ENCODE measurements at places on chromosomes 3 and 15.

GRCh38 chr3:168585544-168585943 lies 489.8 kb upstream of the GOLIM4 start:
- no peak for DNase-seq

DNA sequence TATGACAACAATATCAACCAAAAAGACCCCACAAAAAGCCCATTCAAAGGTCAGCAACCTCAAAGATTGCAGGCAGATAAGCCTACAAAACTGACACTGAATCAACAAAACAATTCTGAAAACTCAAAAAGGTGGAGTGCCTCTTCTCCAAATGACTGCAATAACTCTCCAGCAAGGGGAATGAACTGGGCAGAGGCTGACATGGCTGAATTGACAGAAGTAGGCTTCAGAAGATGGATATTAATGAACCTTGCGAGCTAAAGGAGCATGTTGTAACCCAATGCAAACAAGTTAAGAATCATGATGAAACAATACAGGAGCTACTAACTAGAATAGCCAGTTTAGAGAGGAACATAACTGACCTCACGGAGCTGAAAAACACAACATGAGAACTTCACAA lies 20.4 kb upstream of the SLC25A38 start:
- DNase-seq, result no peak

- DNase-seq, result no peak
Observed at GRCh38 chr3:38374221-38374620, 27.6 kb downstream of the XYLB start.

DNA sequence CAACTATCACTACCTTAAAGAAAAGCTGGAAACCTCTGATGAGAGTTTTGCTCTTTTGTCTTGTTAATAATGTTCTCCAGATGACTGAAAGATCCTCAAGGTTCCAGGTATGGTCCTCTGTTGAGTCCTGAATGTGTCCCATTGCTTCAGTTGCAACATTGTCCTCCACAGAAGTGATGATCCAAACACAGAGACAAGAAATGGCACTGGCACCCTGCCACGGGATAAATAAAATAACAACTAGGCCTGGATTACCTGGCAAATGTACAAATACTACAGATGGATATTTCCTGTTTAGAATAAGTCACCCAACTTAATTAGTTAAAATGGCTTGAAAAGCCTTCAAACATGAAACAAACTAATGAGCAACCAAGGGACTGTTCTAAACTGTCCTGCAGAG lies 58.3 kb downstream of the EIF3J start:
- no peak for DNase-seq

GRCh38 chr15:25525741-25526140 lies 86.9 kb upstream of the UBE3A start:
- no peak for DNase-seq

- no peak for DNase-seq
Observed at GRCh38 chr3:127221037-127221436, 28.1 kb downstream of the PRR23E start.

DNA sequence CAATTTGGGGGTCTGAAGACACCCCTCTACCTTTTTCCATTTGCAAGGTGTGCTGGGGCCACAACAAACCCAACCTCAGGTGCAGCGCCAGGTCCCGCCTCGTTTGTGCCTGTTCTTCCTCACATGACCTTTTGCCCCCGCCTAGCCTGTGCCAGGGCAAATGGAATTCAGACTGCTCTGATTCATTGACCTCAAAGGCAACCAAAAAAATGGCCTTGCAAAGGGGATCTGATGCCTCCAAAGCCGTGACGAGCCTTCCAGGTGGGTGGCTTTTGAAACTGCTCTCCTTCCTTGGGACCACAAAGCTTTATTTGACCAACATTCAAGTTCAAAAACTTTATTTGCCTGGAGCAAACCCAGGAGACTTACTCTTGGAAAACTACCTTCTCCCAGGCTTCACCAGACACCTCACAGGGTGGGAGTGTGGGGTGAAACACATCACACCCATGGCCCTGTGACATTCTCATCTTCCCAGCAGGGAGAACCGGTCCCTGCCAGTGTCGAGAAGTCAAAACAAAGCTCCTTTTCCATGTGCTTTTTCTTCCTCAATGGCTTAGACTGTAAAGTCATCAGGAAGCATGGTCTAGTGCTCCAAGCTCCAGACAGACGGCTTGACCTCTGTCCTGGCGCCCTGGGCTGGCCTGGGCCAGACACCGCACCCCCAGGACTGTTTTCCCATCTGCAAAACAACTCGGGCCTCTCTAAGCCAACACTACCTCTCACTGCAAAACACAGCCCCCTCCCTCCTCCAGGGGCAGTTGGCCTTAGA lies 103.9 kb upstream of the HES1 start:
- DNase-seq, result no peak

- DNase-seq, result no peak
Observed at GRCh38 chr15:41281236-41281635, 50.2 kb downstream of the CHP1 start.

DNA sequence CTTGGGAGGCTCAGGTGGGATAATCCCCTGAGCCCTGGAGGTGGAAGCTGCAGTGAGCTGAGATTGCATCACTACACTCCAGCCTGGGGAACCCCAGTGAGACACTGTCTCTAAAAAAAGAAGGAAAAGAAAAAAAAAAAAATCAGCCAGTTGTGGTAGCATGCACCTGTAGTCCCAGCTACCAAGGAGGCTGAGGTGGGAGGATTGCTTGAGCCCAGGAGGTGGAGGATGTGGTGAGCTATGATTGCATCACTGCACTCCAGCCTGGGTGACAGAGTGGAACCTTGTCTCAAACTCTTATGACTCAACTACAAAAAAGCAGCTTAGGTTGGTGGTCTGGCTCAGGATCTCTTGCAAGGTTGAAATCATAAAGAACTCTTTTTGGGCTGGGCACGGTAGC lies 19.3 kb upstream of the GPX1 start:
- peak; percentile 52 for DNase-seq

DNA sequence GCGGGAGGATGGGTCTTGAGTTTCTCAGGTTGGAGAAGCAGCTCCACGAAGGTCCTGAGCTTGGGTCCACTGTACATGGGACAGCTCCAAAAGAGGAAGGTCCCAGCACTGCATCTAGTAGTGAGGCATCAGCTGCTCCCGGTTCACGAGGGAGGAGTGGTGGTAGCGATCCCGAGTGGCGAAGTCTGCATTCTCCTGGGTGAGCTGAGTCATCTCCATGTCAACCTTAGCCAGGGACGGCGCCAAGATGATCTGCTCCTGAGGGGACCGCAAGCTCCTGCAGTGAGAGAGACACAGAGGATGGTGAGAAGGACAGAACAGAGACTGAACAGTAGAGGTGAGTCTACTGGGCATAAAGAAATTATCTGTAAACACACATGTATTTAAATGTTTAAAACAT lies 28.0 kb upstream of the HEG1 start:
- DNase-seq, result no peak

DNA sequence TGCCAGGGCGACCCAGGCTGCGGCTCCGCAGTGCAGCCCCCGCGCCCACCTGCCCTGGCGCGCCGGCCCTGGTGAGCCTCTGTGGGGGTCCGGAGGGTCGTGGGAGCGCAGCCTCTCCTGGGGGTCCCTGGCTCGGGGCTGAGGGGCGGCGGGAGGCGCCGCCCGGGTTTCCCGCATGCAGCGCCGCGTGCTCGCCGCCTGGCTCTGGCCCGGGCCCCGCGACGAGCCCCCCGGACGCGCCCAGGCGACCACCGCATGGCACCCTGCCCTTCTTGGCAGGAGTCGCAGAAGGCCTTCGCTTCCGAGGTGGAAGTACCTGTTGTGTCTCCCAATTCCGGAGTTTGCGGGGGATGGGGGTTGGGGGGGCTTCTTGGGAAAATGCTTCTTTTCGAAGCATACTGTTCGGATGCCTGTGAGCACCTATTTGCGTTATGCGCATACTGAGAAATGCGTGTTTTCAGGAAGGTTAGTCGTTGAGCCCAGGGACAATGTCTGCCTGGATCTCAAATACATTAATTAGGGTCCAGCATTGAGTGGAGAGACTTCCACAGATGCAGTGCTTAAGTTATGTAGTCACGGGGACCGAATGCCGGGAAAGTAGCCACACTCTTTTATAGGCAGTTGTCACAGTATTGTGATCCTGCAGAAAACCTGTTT lies 1.3 kb downstream of the GABRA5 start:
- DNase-seq, result no peak

DNA sequence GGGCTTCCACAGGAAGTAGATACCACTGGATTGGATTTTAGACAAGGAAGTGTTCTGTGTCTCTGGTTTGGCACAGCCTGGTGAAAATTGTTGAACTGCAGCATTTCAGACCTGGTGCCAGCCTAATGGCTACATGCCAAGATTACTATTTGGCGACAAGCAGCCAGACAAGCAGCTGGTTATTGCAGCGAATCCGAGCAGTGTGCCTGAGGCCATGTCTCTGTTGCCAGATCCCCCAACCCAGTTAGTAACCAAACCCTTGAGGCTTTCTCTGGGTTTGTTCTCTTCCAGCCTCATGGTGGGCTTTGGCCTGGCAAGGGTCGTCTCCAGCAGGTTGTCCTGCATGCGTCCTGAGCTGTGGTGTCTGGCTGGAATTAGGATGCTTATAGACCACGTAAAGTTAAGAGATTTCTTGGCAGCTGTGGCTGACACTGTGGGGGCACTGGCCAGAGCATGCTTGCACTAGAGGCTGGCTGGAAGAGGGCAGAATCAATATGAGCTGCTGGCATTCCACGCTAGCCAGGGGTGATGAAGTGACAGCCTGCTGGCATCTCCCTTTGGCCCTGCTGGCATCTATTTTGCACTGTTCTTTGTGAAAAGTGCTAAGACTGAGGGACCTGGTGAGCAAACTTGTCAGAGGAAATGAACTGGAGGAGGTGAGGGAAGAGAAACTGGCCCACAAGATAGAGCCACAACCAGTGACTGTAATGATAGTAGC lies 172.6 kb downstream of the RBMS3 start:
- no peak for DNase-seq

DNA sequence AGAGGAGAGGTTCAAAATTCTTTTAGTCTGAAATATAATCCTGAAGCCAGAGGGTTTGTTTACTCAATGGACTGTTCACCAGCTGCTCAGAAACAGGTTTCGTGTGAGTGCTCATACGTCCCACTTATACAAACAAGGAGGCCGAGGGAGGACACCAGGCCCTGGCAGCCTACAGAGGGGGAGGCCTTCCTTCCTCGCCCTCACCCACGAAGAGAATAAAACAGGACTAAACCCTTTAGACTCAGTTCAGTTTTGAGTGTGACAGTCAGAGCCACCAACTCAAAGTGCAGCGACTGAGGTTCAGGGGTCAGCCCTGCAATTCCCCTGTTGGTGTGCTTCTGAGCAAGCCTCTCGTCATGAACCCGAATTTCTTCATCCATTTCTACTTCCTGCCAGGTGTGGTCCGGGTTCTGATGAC lies 17.3 kb downstream of the FAM174B start:
- DNase-seq, result no peak

DNA sequence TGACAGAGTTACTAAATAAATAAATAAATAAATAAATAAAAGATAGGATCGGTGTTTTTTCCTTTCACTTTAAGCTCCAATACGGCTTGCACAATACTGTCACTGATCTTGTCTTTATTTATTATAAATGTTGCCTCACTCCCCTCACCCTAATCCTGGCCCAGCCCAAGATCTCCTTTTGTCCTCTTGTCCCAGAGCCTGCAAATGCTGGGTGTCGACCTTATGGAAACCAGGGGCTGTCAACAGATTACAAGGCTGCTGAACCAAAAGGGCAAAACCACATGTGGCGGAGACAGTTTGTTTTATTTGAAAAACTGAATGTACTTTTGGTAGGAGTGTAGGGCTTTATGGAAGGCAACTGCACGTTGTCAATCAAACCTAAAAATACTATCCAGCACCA lies 75.9 kb downstream of the RFTN1 start:
- no peak for DNase-seq

DNA sequence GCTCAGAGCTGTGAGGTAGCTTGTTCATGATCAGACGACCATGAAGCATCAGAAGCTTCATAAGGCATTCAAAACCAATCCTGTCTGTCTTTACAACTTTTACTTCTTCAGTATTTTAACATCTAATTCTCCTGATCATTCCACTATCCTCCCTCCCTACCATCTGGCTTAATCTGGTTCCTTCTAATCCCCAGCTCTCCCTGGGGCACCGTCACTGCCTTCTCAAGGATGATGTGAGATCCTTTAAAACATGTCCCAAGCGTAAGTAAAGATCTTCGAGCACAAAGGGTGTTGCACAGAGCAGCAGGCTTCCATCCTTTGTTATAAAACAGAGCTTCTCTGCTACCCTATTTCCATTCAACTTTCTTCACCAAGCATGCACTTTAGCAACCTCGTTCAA lies 362.7 kb upstream of the ARRDC4 start:
- no peak for DNase-seq

GRCh38 chr3:196207159-196207832 lies 3.9 kb downstream of the ZDHHC19 start:
- no peak for DNase-seq

DNA sequence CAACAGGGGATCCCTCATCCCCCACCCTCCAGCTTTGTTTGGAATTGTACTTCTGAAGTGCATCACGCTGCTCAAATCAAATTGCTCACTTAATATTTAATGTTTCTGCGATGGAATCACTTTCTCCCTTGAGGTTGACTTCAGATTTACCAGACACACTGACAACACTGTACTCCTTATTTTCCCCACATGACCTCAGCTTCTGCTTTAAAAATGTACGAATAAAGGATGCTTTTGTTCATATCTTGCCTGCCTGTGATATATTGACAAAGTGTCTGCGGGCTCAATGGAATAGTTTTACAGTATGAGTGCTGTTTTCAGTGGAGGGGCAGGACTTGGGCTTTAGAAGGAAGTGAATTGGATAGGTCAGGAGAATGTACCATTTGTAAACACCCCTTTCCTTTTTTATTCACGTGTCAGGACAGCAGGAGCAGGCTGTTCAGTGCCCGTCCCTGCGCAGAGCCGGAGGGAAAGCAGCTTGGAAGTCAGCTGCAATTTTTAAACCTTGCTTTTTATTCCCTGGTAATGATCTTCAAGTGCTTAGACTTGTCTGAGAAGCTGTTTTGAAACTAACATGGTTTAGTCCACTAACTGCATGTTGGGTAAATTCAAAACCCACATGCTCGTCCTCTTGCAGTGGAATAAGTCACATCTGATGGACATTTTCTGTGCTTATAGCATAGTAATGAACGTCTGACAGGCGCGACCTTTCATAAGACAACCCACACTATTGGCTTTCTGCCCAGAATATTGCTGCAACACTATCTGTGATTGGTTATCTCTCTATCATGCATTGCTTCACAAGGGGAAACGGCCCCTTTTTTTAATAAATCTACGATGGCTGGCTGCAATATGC lies 29.9 kb downstream of the MBNL1 start:
- no peak for DNase-seq

Measured in stimulated activated CD4-positive, alpha-beta T cell treated with anti-CD3 and anti-CD28 coated beads, Interleukin-12 subunit alpha, Interleukin-12 subunit beta, amount 100 ng/mL, for 48 hours (primary cell).